ENCODE measurements at places on chromosomes 7 and 10.

DNA sequence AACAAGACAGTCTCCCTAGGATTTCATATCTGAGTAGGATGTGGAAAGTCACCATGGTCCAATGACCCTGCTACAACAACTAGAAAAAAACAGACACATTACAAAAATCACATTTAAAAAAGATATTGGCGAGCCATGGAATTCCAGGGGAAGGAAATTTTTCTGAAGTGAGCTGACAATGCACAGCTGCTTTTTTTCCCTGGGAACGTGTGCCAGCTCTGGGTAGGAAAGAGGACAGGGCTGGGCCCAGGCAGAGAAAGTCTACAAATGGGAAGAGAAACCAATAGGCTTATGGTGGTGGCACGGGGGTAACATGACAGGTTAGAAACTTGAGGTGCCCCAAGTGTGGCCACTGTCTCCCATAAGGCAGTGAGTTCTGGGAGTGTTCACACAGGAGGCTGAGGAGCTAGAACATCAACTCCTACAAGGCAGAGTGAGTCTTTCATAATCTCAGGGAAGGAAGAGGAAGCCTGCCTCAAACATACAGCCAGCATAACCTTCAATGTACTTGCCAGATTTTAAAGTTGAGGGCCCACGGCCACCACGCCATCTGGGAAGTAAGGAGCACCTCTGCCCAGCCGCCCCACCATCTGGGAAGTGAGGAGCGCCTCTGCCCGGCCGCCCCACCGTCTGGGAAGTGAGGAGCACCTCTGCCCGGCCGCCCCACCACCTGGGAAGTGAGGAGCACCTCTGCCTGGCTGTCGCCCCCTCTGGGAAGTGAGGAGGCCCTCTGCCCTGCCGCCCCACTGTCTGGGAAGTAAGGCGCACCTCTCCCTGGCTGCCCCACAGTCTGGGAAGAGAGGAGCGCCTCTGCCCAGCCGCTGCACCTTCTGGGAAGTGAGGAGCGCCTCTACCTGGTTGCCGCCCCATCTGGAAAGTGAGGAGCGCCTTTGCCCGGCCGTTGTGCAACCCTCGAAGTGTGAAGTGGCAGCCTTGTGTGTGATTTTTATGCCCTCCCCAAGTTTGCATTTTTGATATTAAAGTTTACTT is 5.9 kb downstream of the FBXL13 start:
- DNase-seq, result no peak

- DNase-seq, result no peak
Observed at GRCh38 chr7:17913250-17913649, 27.0 kb downstream of the SNX13 start.

GRCh38 chr10:58971796-58972491 is 204.5 kb upstream of the PHYHIPL start:
- no peak for DNase-seq

DNA sequence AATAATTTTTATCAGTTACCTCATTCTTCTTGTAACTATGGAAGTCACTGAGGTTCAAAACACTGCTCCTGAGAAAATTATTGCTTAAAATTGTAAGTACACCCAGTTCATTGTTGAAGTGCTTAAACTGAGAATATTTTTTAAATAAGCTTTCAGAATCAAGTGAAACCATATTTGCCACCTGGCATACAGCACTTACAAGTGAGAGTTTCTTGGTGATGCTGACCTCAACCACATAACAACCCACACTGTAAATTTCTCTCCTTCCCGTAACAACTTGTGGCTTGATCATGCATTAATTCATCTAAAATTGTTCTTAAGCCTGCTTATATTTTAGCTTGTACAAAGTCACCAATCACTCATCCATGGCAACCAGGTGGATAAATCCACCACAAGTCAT is 34.0 kb downstream of the IMMP2L start:
- no peak for DNase-seq

DNA sequence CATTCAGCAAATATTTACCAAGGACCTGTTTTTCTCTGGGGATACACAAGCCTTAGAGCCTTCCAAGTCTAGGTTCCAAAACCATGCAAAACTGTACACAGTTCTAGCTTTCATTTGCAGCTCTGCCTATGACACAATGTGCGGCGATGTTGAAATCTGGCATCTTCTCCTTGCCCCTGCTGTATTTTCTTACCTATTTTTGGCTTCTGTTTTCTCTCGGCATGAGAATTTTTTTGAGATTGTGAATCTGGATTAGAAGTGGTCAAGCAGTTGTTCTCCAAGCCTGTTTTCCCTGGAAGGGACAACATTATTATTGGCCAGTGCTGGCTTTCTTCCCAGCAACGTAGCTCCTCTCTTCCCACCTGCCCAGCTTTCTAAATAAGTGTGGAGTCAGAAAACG is 176.3 kb downstream of the CREB5 start:
- no peak for DNase-seq

GRCh38 chr7:47405921-47406800 is 175.8 kb downstream of the TNS3 start:
- DNase-seq, result peak; percentile 63

DNA sequence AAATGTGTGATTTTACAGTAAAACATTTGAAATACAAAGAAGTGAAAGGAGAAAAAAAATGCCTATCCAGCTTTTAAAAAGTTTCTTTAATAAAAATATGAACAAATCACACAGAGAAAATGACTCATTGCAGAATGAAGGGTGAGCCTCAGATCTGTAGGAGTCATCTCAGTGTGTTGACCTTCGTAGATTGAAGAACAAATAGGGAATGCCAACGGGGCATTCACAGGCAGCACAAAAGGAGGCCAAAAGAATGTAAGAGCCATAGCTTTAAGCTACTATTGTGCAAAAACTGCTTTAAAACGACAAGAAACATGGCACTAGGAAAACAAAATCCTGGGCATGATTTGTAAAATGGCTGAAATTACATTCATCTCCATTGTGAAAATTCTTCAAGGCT is 782.7 kb upstream of the CELF2 start:
- no peak for DNase-seq

DNA sequence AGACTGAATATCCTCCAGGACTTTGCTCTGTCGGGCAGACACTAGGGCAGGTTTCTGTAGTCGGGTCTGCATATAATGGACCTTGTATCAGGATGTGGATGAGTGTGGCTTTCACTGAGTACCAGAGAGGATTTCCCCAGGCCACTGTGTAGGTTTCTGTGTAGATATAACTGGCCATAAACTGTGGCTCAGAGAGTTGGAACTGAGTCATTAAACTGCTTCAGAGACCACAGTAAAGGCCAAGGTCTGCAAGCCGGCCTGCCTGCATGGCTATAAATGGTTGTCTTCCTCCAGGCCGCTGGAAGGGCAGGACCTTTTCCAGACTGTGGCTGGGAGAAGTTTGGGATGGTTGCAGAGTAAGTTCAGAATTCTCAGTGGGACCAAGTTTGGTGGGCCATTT is 16.9 kb downstream of the ZNF92 start:
- DNase-seq, result no peak

DNA sequence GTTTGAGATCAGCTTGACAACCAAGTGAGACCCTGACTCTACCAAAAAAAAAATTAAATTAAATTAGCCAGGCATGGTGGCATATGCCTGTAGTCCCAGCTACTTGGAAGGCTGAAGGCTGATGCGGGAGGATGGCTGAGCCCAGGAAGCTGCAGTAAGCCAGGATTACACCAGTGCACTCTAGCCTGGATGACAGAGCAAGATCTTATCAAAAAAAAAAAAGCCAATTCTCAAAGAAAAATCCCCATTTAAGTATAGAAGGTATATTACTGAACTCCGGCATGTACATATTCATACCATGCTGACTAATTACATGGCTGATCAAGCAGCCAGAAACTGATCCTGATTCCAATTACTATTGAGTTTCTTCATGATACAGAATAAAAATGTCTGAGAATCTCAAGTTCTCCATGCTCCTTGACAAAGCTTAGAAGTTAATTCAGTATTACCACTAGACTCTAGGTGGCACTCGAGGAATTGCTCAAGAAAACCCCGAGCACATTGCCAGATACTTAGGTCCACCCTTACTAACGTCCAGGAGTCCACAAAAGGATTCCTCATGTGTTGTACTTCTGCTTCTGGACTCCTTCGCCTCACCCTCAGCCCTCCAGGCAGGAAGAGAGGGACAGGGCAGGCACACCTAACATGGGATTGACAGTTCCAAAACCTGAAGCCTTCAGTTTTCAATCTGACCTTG is 148.9 kb downstream of the PARD3 start:
- DNase-seq, result peak; percentile 94

- peak; percentile 29 for DNase-seq
Observed at GRCh38 chr7:113100121-113100603, 13.5 kb upstream of the GPR85 start.

- DNase-seq, result peak; percentile 79
Observed at GRCh38 chr10:100370714-100371481, 23.9 kb downstream of the SCD start.

DNA sequence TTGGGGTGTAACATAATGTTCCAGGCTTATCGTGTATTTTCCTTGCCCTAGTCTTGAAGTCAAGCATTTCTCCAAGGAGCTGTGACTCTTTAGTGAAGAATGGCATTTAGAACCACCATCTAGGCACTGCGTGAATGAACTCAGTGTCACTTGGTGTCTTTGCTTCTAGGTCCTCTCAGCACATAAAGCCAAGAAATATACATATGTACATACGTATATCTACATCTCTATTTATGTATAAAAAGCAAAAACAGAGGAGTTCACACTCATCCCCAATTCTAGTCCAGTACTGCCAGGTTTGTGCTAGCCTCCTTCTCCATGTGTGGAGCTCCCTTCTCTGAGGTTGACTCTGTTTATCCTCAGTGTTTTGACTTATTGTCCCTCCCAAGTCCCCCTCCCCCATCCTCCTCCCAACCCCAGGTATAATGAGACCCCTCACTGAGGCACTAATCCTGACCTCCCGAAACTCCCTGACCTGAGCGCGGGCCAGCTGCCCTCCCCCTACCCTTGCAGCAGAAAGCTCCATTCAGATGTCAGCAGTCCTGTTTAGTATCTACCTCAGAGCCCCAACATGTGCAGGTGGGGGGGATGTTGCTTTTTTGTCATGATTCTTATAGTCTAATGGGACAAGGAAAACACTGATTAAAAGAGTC is 61.5 kb downstream of the GDI2 start:
- no peak for DNase-seq

GRCh38 chr7:5494683-5495561 is 71.3 kb upstream of the TNRC18 start:
- peak; percentile 67 for DNase-seq

DNA sequence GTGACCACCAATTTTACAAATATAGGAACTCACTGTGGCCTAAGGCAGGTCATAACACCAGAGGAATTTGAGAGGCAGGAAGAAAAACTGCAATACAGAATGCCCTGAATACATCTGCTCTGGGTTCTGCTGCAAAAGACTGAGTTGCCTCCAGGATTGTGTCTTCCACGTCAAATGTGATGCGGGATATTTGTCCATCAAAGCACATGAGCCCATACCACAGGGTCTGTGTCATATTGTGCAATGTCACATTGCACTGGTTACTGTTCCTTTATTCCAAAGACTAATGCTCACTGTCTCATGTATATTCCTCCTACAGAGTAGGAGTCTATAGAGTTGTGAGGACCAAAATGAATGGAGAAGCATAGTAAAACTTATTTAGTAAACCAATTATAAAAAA is 58.6 kb upstream of the ABCB4 start:
- DNase-seq, result no peak

- DNase-seq, result no peak
Observed at GRCh38 chr7:100812729-100813128, 14.6 kb downstream of the EPHB4 start.

GRCh38 chr10:110610308-110610774 is 33.8 kb upstream of the RBM20 start:
- DNase-seq, result peak; percentile 44

GRCh38 chr10:113087165-113088029 is 137.3 kb downstream of the TCF7L2 start:
- peak; percentile 100 for DNase-seq

DNA sequence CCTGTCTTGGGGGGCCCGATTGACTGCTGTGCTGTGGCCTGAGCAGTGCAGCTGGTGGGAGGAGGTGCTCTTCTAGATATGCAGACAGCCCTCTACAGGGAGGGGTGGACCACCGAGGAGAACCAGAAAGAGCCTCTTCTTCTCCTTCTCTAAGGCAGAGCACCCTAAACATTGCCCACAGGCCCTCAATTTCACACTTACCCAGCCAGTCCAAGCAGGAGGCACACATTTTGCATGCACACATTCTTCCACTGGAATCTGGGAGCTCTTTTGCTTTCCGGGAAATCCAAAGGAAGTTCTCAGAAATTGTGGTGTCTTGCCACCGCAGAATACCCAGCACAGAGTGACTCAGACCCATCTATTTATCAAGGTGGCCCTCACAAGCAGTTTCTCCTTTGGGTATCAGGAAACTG is 45.8 kb downstream of the EEPD1 start:
- DNase-seq, result peak; percentile 42

DNA sequence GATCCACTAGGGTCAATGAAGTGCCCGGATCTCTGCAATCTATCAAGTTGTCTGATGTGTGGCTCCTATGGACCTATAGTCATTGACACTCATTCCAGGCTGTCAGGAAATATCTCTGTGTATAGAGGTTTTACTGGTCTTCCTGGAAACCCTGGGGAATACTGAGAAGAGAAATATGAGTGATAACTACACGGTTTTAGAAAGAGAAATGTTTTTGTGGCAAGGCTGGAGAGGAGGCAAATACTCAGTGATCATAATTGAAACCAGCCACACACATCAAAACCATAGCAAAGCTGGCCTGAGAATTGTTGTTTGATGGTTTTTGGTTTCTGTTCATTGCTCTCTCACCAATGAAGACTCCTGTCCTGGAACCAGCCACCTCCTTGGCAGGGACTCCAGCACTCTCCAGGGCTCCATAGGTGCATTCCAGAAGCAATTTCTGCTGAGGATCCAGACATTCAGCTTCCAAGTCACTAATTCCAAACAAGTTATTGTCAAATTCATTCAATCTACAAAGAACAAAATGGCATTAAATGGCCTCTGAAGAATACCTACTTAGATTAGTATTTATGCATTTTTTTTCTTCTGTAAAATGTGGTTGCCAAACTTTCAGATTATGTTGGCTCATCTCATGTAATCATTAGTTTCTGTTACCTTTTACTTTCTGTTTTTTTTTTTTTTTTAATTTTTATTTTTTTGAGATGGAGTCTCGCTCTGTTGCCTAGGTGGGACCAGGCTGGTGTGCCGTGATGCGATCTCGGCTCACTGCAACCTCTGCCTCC is 108.6 kb upstream of the ABI1 start:
- DNase-seq, result peak; percentile 62

GRCh38 chr7:24722386-24723177 is 34.7 kb downstream of the GSDME start:
- DNase-seq, result peak; percentile 46

DNA sequence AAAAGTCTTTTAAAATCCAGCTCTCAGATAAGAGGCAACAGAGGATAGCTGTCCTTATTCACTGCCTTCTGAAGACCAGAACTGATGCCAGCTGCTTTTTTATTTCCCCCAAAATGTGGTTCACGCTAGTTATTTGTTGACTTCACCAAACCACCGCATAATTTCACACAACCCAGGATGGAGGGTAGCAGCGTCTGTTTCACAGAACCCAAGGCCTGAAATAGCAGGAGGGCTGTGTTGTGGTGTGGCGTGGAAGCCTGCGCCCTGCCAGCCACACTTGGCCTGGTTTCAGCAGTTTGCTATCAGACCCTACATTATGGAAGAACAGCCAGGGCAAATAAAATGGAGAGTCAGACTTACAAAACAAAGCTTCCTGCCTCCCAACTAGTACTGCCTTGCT is 155.4 kb downstream of the DYNC1I1 start:
- no peak for DNase-seq

GRCh38 chr7:22681312-22681711 is 45.7 kb upstream of the IL6 start:
- no peak for DNase-seq

- DNase-seq, result no peak
Observed at GRCh38 chr7:14765731-14766130, 136.8 kb downstream of the DGKB start.

- no peak for DNase-seq
Observed at GRCh38 chr7:20509892-20510572, 105.4 kb upstream of the ABCB5 start.

Data from AG10803 (cell line).